ENCODE measurements at places on chromosomes 7 and 10.

GRCh38 chr10:790821-791551 is 101.5 kb upstream of the DIP2C start:
- no peak for DNase-seq

DNA sequence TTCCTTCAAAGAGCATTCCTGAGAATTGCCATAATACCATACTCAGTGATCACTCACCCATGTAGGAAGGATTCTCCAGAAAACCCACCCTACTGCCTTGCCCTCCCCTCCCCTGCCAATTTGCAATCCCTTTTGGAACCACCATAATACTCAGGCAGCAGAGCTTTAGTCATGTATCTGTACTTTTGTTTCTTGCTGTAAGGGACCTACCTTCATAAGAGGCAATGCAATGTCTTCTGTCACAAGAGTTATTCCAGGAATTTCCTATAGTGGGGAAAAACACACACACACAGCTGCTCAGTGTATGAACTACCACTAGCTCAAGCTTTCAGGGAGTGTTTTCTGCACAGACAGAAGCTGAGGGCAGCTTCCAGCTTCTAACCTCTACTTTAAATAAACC is 67.0 kb downstream of the GSAP start:
- no peak for DNase-seq

GRCh38 chr10:114631090-114631665 is 26.9 kb downstream of the ABLIM1 start:
- DNase-seq: no peak

DNA sequence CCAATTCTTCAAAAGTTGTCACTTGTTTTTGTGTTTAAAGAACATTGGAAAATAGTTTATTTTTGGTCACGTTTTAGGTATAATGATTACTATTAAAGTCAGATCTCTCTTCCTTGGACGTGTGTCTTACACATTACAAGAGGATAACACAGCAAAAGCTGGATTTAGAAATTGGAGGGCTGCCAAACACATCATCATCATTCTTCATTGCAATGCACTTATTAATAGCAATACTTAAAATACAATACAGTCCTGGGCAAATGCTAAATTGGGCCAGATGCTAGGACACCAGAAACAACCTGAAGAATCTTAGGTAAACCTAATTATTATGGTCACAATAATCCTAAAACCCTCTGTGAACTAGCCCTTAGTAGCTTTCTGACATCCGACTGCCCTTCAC is 303.6 kb downstream of the DGKB start:
- DNase-seq: no peak

DNA sequence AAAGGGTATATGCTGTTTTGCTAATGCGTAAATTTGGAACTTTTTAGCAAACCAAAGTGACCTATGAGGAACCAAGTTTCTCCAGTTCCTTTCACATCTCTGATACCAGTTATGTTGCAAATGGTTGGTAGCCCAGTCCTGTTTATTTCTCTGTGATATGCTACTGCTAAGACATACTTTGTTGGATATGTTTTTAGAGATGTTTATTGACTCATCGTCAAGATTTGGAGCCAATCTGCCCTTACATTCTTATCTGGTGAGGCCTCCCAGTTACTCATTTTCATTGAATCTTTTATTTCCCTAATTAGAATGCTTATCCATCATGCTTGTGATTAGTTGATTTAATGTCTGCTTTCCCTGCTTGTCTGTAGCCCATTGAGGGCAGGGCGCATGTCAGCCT is 58.9 kb downstream of the LRGUK start:
- no peak for DNase-seq

- DNase-seq: no peak
Observed at GRCh38 chr10:53619671-53620070, 847.1 kb upstream of the MBL2 start.

DNA sequence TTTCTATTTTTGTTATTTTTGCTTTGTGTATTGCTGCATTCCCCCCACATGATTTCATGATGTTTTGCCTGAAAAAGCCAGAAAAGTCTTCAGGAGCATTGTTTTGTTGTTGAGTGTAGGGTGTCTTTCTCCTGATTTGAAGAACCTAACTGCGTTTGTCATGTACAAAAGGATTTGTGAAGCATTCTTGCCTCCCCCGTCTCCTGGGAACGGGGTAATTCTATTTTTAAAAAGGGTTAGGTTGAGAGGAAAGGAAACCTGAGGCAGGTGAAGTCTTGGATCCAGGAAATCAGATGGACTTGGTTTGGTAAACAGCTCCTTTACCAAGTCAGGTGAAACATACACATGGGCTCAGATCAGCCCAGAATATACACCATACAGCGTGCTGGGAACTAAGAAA is 26.0 kb upstream of the BTBD16 start:
- DNase-seq: no peak

DNA sequence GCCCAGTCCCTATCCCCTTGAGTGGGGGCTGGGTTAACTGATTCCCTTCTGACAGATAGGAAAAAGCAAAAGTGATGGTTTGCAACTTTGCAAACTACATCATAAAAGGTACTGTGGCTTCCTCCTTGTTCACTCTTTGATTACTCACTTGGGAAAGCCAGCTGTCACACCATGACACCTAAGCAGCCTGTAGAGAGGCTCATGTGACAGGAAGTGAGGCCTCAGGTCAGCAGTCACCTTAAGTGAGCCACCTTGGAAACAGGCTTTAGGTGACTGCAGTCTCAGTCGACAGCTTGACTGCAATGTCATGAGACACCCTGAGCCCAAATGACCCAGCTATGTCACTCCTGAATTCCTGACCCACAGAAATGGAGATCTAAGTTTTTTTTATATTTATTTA is 4.3 kb upstream of the CHCHD2 start:
- DNase-seq: no peak

DNA sequence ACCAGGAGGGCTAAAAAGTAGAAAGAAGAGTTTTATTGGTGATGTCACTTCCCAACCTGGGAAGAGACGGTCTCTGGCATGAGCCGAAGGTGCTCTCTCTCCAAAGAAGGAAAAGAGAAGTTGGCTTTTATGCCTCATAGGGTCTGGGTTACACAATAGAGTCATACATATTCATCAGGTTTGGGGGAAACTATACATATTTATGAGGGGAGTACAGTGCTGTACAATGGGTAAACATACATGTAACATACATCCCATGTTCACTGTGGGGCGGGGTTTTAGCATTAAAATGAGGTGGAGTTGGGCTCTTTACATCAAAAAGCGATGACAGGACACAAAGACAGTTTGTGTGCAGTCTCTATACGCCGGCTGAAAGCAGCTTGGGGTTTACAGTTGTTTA is 701.7 kb downstream of the TYW1 start:
- DNase-seq: no peak

GRCh38 chr10:60031664-60032063 is 125.3 kb upstream of the CCDC6 start:
- no peak for DNase-seq

DNA sequence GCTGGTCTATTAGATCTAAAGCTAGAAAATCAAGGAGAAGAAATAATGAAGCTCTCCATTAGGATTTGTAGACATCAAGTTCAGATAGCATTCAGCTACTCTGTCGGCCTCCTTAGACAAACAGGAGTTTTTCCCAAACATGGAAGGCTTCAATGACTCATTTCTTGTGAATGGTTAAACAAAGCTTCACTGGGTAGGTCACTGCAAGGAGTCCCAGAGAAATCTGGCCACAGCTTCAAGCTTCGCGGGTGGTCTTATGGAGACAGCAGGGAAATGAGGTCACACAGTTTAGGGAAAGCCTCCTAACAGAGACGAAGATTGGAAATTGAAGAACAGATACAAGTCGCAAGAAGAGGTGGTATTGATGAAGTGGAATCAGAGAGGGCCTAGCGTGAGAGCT is 22.6 kb upstream of the LRRC72 start:
- DNase-seq: no peak

- DNase-seq: no peak
Observed at GRCh38 chr7:133059263-133059662, 22.6 kb downstream of the CHCHD3 start.

- DNase-seq: no peak
Observed at GRCh38 chr10:79024296-79024695, 44.5 kb upstream of the ZMIZ1 start.

DNA sequence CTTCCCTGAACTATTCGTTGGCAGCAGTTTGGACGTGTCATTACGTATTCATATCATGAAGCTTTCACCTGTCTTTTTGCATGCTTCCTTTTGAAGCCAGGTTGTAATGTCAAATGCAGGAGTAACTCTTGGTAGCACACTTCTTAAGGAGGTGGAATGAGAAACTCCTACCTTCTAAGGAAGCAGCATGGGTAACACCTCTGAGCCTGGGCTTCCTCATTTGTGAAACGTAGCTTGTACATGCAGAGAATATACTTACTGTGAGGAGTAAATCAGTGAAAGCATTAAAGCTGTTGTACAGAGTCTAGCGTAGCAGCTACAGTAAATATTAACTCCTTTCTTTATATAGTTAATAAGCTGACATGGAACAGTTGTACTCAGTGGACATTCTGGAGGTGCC is 21.1 kb downstream of the CUL1 start:
- no peak for DNase-seq

- no peak for DNase-seq
Observed at GRCh38 chr10:43322331-43322730, 49.1 kb upstream of the FXYD4 start.

GRCh38 chr10:4176500-4177281 is 391.7 kb upstream of the KLF6 start:
- no peak for DNase-seq

DNA sequence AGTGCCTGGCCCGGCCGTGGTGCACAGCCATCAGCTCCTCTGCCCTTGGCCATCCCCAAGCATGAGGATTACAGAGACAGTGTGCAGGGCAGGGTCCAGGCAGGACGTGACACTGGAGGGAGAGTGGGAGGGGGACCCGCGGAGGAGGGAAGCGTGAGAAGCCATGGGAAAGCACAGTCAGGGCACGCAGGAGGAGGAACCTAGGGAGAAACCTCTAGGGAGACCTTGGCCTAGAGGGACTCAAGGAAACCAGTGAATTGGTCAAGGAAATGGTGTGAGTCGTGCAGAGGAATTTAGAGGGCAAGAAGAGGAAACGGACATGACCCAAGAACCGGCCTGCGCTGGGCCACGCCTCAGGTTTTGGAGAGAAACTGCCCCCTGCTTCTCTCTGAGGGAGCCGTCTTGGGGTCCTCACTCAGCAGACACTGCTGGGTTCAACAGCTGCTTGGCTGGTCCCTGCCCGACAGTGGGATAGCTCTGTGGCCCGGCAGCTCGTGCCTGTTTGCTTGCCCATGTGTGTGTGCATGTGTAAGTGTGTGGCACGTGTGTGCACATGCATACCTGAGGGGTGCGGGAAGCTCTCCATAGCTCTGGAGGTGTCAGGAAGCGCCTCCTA is 3.2 kb downstream of the OPN4 start:
- DNase-seq: no peak

DNA sequence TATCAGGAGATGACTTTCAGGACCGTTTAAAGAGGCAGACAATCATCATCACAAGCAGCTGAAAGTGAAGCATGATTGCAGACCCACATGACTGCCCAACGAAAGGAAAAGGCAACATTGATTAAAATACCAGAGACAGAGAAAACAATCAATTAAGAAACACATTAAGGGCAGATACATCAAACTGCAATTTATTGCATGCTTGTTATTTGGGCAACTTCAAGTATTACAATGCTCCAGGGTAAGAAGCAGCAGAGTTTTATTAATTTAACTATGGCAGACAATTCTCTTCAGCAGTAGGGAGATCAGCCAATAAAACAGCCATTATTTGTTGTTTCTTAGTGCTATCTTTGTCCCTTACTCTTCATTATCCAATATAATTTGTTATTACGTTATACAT is 367.7 kb upstream of the HPS1 start:
- DNase-seq: no peak

DNA sequence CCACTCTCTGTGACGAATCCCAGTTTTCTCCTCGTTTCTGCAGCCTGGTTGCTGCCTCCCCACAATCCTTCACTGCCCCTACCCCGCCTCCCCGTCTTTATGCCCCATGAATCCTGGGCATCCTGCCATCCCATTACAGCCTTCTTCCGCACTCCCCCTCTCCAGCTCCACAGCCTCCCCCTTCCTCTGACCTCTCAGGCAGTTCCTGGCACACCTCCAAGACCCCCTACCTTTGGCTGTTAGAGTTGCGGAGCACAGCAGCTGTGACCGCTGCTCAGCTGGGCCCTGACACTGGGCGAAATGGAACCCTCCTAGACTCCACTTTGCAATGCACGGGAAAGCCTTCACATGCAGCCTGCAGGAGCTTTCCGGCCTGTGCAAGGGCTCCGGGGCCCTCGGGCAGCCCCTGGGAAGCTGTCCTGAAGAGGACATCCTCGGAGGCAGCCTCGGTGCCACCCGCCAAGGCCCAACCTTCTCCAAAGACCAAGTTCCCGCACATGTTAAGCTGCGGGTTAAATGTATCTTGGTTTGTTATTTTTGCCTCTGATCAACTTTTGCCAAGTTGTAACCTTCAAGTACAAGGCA is 400.7 kb upstream of the MKI67 start:
- DNase-seq: no peak

DNA sequence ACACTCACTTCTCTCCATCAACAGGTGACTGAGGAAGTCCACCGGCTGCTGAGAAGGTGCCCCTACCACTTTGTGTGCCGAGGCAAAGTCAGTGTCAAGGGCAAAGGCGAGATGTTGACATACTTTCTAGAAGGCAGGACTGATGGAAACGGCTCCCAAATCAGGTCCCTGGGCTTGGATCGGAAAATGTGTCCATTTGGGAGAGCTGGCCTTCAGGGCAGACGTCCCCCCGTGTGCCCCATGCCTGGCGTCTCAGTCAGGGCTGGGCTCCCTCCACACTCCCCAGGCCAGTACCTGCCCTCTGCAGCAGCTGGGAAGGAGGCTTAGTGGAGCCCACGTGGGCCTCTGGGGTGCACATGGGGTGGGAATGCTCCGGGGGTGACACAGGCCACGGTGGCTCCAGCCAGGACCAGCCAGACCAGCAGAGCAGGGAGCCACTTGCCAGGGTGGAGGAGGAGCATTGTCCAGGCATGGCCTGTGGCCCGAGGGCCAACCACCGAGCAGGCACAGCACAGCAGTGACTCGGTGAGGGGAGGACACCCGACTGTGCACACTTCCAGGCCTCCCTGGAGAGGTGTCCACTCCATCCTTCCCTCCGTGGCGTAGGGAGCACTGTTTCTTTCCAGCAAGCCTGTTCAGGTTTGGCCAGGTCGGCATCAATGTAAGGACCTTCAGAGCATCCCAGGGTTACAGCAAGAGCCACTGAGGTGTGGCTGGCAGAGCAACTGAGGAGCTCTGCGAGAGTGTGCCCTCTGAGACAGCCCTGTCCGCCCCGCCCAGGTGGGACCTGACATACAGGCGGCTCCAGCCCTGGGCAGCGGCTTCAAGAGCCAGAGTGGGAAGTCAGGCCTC is 139.7 kb downstream of the ADCY1 start:
- no peak for DNase-seq

GRCh38 chr10:8378198-8378983 is 323.9 kb downstream of the GATA3 start:
- no peak for DNase-seq

All from NCI-H1048 (cell line).